Breast epithelium (tissue), 4 donors: ENCODE measurements at places on chromosomes 4 and X.

DNA sequence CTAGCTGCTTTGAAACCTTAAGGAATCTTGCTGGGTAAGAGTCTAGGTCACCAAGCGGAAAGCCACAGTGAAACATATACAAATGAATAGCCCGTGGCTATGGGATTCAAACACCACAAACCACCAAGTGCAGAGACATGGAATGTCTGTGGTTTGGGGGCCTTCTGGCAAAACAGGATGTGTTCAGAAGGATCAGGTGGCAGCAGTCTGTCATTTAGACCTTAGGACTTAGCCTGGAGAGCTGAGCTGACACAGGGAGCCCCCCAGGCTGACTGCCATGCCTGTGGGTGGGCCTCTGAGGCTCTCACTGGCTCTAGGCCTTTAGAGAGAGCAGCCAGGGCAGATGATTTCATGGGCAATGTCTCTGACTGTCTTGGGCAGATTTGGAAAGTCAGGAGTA is 225.6 kb downstream of the FBXW7 start:
- no peak for DNase-seq

DNA sequence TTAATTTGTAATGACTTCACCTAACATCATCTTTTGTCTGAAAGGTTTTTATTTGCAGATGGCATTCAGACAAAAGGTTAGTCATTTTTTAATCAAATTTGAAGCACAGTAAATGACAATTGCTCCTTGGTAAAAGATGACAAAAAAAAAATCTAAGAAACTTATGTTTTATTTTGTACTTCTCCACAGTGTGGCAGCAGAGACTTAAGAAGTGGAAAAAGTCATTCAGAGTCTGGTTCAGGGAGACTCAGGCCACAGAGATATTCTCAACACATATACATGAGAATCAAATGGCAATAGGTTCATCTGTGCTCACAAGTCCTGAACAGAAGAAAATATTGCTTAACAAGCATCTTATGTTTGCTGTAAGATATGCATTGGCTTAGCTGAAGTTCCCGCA is 436.2 kb downstream of the KCNIP4 start:
- DNase-seq, result no peak

DNA sequence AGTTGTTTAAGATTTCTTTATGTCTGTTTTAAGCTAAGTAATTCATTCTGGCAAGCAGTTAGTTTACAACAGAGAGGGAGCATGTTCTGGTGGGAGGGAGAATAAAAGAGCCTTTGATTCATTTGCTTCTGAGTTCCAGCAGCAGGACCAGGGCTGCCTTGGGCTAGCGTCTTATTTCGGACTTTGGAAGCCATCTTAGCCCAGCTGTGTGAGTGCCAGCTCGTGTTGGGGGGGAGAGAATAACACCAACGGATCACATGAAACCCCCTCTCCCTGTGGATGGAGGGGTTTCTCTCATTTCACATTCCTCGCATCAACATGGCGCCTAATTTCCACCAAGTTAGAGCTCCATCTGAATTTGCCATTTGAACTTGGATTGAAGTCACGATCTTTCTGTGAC is 7.4 kb downstream of the GAB1 start:
- DNase-seq, result peak; percentile 44

DNA sequence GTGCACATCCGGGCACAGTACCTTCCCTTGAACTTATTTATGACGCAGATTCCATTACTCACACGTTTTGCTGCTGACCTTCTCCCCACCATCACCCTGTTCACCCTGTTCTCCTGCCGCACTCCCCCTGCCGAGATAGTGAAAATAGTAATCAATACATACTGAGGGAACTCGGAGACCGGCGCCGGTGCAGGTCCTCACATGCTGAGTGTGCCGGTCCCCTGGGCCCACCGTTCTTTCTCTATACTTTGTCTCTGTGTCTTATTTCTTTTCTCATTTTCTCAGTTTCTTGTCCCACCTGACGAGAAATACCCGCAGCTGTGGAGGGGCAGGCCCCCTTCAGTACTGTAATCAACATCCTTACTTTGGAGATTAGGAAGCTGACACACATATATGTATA is 1337.1 kb upstream of the PABPC4L start:
- DNase-seq, result no peak

DNA sequence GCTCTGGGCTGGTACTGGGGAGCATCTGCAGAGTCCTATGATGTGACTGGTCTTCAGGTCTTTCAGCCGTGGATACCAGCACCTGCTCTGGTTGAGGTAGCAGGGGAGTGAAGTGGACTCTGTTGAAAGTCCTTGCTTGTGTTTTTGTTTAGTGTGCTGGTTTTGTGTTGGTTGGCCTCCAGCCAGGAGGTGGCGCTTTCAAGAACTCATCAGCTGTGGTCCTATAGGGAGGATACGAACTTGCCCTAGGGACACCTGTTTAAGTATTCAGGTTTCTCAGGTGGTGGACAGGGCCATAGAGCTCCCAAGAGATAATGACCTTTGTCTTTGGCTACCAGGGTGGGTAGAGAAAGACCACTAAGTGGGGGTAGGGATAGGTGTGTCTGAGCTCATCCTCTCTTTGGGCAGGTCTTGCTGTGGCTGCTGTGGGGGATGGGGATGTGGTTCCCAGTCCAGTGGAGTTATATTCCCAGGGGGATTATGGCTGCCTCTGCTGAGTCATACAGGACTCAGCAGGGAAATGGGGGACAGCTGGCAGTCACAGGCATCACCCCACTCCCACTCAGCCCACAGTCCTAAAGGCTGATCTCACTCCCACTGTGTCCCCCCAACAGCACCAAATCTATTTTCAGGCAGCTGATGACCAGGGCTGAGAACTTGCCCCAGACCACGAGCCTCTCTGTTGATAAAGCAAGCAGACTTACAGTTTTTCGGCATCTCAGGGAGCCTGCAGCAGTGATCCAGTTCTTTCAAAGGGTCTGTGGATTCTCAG is 24.1 kb downstream of the MSMO1 start:
- no peak for DNase-seq

DNA sequence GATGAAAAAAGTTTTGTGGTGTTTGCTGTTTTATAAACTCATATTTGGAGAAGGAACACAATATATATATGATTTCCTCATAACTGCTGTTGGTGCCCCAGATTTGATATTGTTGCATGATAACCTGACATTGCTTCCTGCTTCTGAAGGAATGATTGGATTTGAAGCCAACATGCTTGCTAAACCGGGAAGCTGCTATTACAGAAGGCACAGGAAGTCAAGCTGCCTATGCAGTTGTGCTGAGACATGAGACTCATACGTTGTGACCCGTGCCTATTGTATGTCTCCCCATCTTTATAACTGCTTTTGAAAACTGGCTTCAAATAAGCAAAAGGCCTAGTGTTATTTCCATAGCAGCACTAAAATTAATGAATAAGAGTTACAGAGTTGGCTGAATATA is 32.9 kb downstream of the GAB1 start:
- DNase-seq, result no peak

GRCh38 chr4:15777697-15778288 is 335 bp upstream of the CD38 start:
- no peak for DNase-seq

DNA sequence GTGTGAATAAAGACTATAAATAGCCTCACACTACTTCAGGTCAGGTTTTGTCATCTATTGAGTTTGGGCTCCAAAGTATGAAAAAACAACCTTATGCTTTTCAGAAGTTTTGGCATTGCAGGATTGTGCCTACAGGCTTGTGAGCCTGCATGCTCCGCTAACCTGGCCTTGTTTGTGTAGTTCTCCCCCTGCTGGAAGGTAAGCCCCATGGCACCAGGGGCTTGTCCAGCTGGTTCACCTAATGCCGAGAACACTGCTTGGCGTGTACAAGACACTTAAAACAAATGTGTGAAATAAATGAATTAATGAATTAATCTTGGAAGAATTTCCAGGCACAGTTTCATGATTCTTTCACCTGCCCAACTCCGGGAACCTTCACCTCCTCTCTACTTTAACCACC is 1.8 kb upstream of the HSD17B10 start:
- DNase-seq, result peak; percentile 56
